ENCODE measurements at places on chromosomes 16 and 17.

DNA sequence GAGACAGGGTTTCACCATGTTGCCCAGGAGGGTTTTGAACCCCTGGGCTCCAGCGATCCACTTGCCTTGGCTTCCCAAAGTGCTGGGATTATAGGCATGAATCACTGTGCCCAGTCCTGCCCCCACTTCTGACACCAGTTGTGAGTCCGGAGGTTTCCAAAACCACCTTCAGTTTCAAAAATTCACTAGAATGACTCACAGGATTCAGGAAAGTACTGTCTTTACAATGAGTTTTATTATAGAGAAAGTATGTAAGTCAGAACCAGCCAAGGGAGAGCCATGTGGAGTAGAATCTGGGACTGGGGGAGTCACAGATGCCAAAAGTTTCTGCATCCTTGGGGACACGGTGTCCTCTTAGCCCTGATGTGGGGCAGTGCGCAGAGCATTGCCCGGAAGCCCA is 55.1 kb downstream of the PLD6 start:
- no peak for DNase-seq

DNA sequence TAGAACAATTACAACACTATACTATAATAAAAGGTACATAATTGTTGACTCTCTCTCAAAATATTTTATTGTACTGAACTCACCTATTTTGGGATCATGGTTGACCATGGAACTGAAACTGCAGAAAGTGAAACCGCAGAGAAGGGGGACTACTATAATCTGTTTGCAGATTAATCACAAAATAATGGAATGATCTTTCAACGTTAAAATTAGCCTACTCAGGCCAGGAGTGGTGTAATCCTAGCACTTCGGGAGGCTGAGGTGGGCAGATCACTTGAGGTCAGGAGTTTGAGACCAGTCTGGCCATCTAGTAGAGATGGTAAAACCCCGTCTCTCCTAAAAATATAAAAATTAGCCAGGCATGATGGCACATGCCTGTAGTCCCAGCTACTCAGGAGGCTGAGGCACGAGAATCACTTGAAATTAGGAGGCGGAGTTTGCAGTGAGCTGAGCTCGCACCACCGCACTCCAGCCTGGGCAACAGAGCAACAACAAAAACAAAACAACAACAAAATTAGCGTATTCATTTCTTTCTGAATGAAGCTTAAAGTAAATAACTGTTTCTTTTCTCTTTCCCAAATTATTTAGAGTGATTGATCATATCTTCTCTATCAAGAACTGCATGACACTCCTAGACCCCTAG is 45.6 kb downstream of the IKZF3 start:
- DNase-seq: no peak

DNA sequence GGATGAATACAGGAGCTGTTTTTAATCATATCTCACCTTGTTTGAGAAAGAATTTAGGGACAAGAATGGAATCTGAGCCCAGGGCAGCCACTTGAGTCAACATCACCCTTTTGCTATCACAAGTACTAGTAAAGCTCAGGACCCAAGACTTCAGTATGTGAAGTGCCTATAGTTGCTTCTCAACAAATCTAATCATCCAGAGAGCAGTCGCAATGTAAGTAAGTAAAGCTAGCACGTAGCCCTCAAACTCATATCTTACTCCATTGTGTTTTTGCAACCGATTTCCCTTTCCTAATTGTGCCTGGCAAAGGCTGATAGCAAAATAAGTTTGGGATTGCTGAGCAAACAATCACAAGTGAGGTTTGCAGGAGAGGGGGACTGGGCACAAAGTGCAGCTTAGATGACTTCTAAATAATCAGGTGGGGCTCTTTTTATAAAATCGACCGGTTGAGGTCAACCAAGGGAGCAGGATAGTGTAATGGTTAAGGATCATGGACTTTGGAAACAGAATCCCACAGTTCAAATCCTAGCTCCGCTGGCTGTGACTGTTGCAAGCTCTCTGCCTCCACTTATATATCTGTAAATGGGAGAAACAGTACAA is 13.0 kb downstream of the TOB1 start:
- no peak for DNase-seq

DNA sequence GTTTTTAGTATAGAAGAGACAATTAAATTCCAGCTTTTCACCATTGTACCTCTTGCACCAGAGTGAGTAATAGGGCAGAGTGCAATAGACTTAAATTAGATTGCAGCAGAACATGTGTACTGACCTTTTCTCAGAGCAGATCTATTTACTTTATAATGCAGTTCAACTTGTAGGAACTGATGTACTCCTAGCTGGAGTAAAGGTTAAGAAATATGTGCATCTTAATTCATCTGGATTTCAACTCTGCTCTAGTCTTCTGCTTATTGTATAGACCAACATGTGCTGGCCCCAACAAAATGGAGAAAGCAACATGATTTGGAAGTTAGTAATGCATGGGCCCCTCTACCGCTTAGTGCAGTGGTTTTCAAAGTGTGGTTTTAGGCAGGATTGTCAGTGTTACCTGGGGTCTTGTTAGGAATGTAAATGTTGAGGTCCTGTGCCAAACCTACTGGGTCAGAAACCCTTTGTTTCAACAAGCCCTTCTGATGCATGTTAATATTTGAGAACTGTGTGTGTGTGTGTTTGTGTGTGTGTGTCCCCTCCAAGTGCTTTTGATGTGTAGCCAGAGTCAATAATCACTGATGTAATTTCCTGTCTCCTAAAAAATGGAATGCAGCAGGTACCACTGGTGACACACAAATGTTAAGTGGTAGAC is 138.6 kb downstream of the TOX3 start:
- DNase-seq: no peak

DNA sequence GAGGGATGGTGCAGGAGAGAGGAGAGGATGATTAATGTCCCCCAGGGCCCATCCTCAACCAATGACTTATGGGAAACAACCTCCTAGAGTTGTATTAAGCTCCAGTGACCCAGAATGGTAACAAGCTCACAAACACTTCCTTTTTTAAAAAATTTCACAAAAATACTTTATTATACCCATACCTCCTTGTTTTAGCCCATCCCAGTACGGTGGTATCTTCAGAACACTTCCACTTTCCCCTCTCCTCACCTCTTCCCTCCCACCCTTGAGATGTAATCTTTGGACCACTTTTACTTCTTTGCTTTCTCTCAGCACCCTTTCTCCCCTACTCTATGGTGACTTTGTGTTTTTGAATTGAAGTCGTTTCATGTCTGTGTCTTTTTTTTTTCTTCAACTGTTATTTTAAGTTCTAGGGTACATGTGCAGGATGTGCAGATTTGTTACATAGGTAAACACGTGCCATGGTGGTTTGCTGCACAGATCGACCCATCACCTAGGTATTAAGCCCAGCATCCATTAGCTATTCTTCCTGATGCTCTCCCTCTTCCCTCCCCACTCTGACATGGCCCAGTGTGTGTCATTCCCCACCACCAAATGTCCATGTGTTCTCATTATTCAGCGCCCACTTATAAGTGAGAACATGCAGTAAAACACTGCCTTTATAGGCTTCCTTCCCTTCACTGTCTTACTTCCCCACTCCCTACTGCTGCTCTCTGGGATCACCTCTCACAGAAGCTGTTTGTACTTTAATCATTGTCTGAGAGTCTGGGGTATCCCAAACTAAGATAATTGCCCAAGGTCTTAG is 124.5 kb downstream of the PRKCB start:
- DNase-seq: no peak

DNA sequence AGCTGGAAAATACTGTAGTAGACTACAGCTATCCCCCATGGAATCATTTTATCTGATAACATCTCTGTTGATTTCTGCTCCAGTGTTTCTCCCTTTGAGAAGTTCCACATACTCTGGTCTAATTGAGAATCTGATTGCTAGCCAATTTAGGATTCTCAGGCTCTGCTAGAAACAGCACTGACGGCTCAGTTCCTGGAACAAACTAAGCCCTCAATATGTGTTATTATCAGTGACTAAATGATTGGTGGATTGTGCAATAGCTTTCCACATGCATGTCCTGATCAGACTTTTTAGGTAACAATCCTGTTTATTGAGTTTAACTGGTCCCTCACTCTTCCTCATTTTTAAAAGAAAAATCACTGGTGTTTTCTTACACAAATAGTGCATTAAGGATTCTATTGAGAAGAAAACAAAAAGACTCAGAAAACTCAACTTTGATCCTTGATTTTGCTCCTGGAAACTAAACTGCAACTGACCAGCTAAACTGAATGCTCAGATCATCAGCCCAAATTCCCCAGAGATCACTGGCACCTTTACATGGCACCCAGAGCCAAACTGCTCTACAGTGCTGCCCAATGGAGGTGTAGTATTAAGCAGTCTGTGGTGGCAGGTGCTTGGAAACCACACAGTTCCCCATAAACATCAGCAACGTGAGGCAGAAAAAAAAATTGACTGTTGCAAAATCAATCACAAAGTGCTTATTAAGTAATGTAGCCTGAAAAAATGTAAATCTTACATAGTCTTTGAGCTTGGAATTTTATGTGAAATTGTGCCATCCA is 423.7 kb downstream of the TOX3 start:
- DNase-seq: no peak

GRCh38 chr16:10868104-10868595 is 8.9 kb upstream of the CIITA start:
- DNase-seq: no peak

GRCh38 chr16:86512860-86513470 is 2.6 kb downstream of the FOXF1 start:
- no peak for DNase-seq

GRCh38 chr16:3637371-3637923 is 17.0 kb upstream of the DNASE1 start:
- DNase-seq: no peak

DNA sequence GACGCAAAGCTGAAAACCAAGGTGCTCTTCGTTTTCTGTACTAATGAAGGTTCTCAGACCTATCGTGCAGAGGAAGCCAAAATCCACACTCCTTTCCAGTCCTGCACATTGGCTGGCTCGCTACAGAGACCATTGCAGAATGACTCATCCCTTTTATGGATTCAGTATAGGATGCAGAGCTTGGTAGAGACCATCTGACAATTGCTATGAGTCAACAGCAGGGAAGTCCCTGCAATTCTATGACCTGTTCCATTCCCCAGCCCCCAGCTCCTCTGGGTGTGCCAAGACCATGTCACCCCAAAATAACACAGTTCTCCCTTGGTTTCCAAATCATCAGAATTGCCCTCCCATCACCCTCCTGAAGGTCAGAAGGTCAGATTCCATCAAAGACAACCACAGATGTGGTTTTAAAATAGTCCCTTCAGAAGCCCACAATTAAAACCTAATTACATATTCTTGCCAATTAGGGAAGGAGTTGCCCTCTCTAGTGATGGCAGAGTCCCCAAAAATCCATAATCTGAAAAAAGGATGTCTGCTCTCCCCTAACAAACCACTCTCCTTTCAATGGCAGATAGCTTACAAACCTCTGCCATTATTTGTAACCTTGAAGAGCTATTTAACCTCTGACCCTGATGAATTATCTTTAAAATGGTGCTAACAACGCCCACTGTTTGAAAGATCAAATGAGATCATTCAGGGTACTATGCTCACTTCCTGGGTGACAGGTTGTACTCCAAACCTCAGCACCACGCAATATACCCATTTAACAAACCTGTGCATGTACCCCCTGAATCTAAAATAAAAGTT is 108.2 kb upstream of the RBBP6 start:
- DNase-seq: no peak

GRCh38 chr16:14302399-14303181 is 231.5 kb downstream of the MRTFB start:
- DNase-seq: peak; percentile 41

GRCh38 chr16:55282441-55282840 is 41.6 kb upstream of the IRX6 start:
- no peak for DNase-seq

GRCh38 chr16:27265982-27266381 is 2.6 kb downstream of the NSMCE1 start:
- no peak for DNase-seq

- DNase-seq: no peak
Measured at GRCh38 chr17:48582750-48583069, 4.6 kb upstream of the HOXB4 start.

DNA sequence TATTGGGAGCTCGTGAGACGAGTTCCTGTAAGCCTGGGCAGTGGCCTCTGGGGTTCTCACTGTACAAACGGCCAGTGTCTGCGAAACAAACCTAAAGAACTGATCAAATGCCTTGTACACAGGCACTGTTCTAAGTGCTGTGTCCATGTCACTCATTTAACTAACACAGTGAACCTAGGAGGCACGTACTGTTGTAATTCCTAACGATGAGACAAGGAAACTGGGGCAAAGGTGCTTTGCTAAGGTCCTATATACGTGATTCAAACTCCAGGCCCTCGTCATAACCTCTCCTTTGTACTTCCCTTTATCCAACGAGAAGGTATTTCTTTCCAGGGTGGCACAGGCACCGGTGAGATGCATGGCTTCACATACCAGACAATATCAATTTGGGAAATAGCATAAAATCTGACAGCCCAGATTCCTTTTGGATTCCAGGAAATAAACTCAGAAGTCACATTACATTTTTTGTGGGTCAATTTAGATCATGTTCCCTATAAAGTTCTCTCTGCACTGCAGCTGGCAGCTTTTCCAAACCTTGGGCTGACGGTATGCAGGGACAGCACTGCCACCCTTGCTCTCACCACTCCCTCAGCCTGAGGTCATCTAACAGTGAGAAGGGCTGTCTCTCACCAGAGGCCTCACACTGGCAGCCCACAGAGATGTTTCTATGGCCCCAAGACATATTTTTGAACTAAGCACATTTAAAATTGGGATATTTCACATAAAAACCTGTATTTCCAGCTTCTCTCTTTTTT is 18.3 kb downstream of the GLYR1 start:
- no peak for DNase-seq

GRCh38 chr17:58556833-58557250 is 42.4 kb upstream of the MTMR4 start:
- no peak for DNase-seq

DNA sequence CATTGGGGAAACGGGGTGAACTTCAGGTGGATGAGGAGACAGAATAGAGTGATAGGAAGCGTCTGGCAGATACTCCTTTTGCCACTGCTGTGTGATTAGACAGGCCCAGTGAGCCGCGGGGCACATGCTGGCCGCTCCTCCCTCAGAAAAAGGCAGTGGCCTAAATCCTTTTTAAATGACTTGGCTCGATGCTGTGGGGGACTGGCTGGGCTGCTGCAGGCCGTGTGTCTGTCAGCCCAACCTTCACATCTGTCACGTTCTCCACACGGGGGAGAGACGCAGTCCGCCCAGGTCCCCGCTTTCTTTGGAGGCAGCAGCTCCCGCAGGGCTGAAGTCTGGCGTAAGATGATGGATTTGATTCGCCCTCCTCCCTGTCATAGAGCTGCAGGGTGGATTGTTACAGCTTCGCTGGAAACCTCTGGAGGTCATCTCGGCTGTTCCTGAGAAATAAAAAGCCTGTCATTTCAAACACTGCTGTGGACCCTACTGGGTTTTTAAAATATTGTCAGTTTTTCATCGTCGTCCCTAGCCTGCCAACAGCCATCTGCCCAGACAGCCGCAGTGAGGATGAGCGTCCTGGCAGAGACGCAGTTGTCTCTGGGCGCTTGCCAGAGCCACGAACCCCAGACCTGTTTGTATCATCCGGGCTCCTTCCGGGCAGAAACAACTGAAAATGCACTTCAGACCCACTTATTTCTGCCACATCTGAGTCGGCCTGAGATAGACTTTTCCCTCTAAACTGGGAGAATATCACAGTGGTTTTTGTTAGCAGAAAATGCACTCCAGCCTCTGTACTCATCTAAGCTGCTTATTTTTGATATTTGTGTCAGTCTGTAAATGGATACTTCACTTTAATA is 7.0 kb upstream of the TMEM235 start:
- DNase-seq: no peak
